ENCODE measurements at places on chromosomes 12 and 14. TPM values are rescaled to one million over a fixed set of nuclear protein-coding genes. Genes with fewer than 3 reads are reported as not detected.

Gene NUMB
- polyA plus RNA-seq = 38.5 TPM

Gene MYF6
- not detected for polyA plus RNA-seq

Gene L3HYPDH
- polyA plus RNA-seq = 40.8 TPM

DNA sequence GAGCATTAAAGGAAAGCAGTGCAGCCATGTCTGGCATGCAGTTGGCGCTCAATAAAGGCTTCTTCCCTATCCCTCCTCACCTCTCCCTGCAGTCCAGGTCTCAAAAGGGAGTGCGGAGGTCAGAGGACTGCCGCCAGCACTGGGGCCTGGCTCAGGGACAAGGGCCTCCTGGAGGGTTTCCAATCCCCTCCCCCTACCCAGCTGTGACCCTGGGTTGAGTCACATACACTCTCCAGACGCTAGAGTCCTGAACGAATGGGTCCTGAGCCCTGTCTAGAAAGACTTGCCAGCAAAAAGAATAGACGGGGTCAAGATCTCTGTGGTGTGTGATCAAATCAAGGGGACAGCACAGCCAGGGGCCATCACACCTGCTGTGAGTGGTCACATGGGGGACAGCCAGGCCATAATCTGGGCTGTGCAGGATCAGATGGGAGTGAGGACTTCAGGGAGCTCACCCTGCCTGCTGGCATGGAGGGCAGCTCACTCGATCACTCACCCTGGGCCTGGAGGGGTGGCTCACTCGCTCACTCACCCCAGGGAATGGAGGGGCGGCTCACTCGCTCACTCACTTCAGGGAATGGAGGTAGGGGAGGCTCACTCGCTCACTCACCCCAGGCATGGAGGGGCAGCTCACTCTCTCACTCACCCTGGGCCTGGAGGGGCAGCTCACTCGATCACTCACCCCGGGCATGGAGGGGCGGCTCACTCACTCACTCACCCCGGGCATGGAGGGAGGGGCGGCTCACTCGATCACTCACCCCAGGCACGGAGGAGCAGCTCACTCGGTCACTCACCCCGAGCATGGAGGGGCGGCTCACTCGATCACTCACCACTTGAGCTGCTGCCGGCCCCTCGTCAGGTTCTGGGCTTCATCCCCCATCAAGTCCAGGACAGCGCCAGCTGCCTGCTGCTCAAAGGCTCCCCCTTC is 12.8 kb downstream of the CFAP73 start:
- H3K36me3 ChIP-seq = peaks cover 30% of the 10 kb centered on the region
- DNase-seq = no peak
- H3K27ac ChIP-seq = no peak overlapping the region
- no peaks in the 10 kb centered on the region for H3K27me3 ChIP-seq

Gene LRP1-AS
- polyA plus RNA-seq = not detected

DNA sequence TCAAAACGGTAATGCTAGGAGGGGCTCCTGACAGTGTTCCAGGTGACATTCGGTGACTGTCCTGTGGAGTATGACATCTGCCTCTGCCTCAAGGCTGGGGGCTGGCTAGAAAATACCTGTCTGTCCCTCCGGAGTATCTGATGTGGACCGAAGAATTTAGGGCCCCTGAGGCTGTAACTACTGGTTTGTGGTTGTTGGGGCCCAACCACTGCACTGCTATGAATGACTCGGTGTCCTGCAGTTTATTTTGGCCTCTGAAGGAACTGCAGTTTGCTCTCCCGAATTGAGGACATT is 198.9 kb upstream of the CAND1 start:
- H3K4me3 ChIP-seq = no peak overlapping the region
- H3K27me3 ChIP-seq = peaks cover 9% of the 10 kb centered on the region
- no peak for DNase-seq
- H3K4me1 ChIP-seq = no peaks in the 10 kb centered on the region

DNA sequence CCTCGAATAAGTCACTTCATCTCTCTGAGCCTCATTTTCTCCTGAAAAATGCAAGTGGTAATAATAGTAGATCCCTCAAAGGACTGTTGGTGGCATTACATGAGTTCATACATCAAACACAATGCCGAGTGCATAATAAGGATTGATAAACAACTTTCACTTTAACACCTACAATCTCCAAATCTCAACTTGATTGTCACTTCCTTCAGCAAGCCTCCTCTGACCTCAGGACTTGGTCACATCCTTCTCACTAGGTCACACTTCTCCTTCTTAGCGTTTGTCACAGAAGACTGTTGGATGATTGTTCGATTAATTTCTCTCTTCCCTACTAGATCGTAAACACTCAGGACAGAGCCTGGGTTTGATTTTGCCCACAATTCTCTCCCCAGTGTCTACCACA is 7.9 kb upstream of the PRKAB1 start:
- no peak overlapping the region for H3K4me3 ChIP-seq
- H3K27ac ChIP-seq = no peak overlapping the region
- no peaks in the 10 kb centered on the region for H3K36me3 ChIP-seq
- no peak for DNase-seq
- H3K4me1 ChIP-seq = no peaks in the 10 kb centered on the region

- H3K4me3 ChIP-seq = no peak overlapping the region
- H3K36me3 ChIP-seq = no peaks in the 10 kb centered on the region
- peaks cover 11% of the 10 kb centered on the region for H3K4me1 ChIP-seq
- no peaks in the 10 kb centered on the region for H3K27me3 ChIP-seq
- H3K27ac ChIP-seq = no peak overlapping the region
Measured at GRCh38 chr14:65471038-65471878, 58.7 kb downstream of the FUT8 start.

Gene RHEBL1
- 1.2 TPM for polyA plus RNA-seq

GRCh38 chr12:10612984-10613348 is 443 bp downstream of the MAGOHB start:
- H3K27ac ChIP-seq = peak overlapping the region; percentile 64
- H3K4me3 ChIP-seq = peak overlapping the region; percentile 94
- DNase-seq = no peak
- no peaks in the 10 kb centered on the region for H3K36me3 ChIP-seq

Gene EIF2S3B
- not detected for polyA plus RNA-seq

DNA sequence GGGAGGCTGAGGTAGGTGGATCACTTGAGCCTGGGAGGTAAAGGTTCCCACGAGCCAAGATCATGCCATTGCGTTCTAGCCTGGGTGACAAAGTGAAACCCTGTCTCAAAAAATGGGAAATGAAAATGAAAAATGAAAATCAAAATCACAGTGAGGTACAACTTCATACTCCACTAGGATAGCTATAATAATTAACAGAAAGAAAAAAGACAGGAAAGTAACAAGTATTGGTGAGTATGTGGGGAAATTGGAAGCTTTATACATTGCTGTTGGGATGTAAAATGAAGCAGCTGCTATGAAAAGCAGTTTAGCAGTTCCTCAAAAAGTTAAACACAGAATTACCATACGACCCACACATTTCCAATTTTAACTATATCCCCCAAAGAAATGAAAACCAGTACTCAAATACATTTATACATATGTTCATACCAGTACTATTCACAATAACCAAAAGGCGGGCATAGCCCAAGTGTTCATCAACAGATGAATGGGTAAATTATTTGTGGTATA is 22.2 kb downstream of the SGPP1 start:
- H3K27me3 ChIP-seq = no peaks in the 10 kb centered on the region
- H3K4me3 ChIP-seq = no peak overlapping the region
- no peak for DNase-seq
- no peaks in the 10 kb centered on the region for H3K36me3 ChIP-seq
- H3K27ac ChIP-seq = no peak overlapping the region
- no peaks in the 10 kb centered on the region for H3K4me1 ChIP-seq

Gene MED13L
- 9.8 TPM for polyA plus RNA-seq

DNA sequence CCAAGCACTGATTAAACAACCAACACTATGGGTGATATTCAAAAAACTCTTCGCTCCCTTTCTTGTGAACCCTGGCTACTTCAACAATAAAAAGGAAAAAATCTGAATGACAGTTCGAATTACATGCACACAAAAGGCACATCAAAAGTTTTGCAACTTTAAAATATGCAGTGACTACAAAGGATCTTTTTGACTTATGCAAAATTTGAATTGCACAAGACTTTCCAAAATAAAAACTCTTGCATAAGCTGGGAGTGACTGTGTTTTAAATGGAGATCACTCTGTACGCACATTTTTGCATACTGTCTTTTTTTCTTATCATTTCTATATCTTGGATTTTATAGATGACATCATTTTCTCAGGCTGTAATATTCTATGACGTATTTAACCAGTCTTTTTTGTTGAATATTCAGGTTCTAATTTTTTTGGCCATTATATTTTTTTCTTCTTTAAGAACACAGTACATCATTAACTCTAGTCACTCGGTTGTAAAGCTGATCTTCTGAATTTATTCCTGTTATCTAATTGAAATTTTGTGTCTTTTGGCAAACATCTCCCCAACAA is 667.6 kb upstream of the TBX3 start:
- H3K27ac ChIP-seq = no peak overlapping the region
- no peak overlapping the region for H3K4me3 ChIP-seq
- H3K27me3 ChIP-seq = no peaks in the 10 kb centered on the region
- no peaks in the 10 kb centered on the region for H3K4me1 ChIP-seq
- DNase-seq = no peak
